ENCODE measurements at places on chromosomes 4 and X.

GRCh38 chr4:147109800-147110199 lies 164.1 kb upstream of the TTC29 start:
- DNase-seq = no peak

DNA sequence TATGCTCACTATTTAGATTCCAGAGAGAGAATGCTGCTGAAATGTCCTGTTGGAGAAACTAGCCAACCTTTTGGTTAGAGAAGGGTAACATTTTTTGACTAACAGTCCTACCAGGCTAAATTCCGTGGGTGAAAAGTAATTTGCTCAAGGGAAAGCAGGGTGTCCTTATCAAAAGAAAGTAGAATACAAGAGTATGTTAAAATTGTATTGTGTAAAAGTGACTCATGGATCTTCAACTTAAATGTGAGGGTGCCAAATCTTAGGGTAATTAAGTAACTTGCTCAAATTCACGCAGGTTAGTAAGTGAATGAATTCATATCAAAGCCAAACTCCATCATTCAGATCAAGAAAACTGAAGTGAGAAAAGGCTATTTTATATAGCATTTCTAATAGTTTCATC lies 81.7 kb downstream of the PCDH7 start:
- no peak for DNase-seq

GRCh38 chrX:41087201-41087600 lies 2.0 kb downstream of the USP9X start:
- no peak for DNase-seq

- DNase-seq = no peak
Observed at GRCh38 chr4:25984796-25985195, 70.8 kb downstream of the SMIM20 start.

- DNase-seq = no peak
Observed at GRCh38 chr4:83054928-83055327, 19.9 kb downstream of the COPS4 start.

DNA sequence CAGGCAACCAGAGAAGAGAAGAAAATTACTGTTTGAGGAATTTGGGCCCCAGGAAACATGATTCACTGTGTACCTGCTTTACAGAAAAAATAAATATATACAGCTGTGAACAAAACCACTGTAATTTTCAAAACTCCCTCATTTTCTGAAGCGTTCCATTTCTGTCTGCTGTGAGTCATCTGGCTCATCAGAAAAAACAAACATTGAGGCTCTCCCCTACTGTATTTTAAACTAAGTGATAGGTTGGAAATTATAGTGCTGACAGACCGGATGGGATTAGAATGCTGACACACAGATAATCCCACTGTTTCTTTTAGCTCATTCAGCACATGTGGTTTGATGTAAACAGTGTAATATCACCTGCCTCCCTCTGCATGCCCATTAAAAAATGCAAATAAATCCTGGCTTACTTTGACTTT lies 847.0 kb downstream of the TRIML1 start:
- no peak for DNase-seq

DNA sequence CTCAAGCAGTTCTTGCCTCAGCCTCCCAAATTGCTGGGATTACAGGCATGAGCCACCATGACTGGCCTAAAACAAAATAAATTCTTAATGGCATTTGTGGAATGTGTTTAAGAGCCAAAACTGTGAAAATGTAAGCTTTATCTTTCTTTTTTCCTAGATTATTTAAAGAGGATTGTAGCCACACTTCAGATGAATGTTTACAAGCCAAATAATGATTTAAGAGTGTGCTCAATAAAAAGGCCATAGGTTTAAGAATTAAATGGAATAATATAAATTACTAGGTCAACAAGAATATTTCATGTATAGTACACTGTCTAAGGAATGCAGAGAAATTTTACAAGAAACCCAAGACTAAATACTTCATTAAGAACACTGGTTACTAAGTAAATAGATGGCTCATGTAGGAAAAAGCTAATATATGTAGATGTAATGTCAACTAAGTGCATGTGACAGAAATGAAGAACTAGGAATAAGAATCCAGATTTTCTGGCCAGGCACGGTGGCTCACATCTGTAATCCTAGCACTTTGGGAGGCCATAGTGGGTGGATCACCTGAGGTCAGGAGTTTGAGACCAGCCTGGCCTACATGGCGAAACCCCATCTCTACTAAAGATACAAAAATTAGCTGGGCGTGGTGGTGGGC lies 21.3 kb upstream of the UGDH start:
- no peak for DNase-seq

DNA sequence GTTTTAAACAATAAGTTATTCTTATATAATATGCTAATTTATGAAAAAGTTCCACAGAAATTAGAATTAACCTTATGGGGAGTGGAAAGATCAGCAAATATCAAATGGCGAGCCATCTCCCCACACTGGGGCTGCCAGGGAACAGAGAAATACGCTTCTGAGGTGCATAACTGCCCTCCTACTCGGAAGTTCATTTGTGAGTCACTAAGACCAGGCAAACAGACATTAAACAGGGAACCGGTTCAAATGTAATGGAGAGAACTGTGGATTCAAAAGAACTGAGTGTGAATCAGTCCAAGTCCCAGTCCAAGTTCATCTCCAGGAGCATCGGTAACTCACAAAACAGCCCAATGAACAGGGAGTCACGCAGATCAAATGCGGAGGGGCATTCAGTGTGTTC lies 11.4 kb upstream of the S100G start:
- no peak for DNase-seq

DNA sequence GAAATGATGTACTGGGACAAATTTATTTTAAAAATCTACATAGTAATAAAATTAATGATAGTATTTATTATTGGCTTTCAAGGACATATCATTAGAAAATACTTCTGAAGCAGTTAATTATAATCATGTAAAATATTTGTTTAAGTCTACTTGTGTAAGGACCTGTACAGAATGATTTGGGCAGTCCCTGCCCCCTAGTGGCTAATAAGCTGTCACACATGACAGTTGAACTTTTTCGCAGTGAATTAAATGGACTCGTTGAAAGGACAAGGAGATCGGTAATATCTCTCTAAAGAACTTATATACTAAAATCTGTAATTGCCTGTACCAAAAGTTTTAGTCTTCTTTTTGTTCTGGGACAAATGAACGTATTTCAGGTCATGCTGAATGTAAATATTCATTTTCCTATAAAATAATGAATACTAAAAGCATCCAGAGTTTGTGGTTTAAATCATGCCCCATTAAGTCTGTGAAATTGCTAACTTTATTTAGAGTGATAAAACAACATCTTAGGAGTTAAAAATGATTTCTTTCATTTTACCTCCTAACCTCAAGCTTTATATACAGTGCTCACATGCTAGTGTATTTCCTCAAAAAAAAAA lies 13.6 kb downstream of the EXOC1 start:
- peak; percentile 38 for DNase-seq

DNA sequence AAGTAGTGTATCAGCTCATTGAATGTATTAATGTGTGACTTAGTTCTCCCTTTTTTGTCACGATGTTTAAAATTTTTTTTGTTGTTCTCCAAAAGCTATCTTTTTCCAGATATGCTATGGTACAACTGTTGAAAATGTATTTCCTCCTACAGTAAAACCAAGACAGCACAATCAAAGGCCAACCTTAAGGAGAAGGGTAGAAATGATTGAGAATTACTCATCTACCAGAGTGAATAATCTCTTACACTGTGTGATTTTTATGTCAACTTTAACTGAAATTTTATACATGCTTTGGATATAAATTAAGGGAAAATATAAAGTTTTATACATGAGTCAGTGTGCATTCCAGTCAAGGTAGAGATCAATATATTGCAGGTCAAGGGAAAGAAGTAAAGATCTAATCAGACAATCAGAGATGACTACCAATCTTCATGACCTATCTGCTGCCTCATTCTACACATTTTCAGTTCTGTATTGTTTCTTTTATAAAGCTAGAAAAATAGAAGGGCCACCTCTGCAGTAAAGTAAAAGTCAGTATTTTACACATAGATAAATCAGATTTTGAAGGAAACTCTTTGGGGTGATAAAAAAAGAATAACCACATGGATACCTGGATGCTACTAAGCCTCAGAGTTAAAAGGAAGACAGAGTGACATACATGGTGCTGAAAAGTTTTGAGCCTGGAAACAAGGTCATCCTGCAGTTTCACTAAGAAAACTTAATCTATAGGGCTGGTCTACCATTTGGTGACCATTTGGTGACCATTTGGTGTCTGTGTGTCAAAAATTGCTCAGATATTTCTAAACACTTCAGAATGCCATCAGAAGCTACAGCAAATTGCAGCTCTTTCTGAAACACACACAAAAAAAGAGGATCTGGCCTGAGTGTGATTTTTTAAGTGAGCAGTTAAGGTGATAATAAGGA lies 1.6 kb downstream of the FAM13A start:
- no peak for DNase-seq

DNA sequence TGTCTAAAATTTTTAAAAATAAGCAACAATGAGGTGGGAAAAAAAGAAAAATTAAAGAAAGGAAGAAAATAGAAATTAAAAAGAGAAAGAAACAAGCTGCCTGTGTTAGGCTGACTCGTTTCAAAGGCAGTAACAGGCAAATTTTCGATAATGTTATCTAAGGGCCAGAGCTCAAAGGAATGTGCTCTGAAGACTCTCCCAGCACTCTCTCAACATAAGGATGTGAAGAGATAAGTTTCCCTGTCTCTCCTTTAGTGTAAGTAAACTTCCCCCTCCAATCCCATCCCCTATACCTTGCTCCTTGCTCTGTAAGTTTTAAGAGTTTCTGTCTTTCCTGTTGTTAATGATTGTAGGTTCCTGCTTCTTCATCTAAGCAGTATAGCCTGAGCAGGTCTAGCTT lies 172.8 kb downstream of the TEX13C start:
- no peak for DNase-seq

- peak; percentile 69 for DNase-seq
Observed at GRCh38 chr4:39044956-39045826, 13.0 kb upstream of the TMEM156 start.

GRCh38 chr4:168562041-168562571 lies 65.3 kb downstream of the PALLD start:
- no peak for DNase-seq

- peak; percentile 32 for DNase-seq
Observed at GRCh38 chr4:86032476-86033022, 327.3 kb downstream of the MAPK10 start.

GRCh38 chrX:98956014-98956413 lies 1454.1 kb downstream of the PCDH19 start:
- DNase-seq = no peak

GRCh38 chr4:78119698-78120097 lies 62.6 kb downstream of the FRAS1 start:
- no peak for DNase-seq

DNA sequence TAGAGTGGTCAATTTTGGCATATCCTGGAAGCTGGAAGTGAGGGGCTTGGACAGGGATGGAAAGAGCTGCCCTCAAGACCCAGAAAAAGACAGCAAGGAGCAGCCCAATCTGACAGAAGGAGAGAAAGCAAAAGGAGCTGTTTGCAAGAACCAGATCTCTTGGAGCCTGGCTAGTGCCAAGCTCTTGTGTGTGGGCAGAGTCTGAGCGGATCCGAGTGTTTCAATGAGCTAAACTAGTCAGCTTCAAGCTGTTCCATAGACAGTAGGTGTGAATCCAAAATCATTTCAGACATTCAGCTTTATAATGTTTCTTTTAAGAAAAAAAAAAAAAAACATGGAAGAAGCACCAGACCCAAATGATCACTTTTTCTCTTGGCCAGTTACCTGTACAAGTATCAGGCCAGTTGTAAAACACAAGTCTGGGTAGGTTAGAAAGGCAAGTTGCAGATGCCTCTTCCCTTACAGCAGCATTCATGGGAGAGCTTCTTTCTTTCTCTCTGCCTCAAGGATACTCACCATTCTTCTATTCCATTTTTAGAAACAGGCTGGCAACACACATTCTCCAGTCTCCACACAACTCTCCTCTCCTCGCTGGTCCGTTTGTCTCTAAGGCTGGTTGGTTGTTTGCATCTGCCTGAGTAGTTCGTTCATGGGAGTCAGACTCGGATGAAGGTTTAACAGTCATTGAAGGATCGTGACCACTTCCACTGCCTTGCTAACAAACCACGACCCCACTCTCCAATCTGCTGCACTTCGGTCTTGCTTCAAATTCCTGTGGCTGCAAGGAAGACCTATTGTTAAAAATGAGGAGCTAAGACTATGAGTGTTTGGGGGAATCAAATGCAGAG lies 105.2 kb upstream of the GATB start:
- no peak for DNase-seq

GRCh38 chrX:119036107-119037029 lies 36.4 kb upstream of the CT47C1 start:
- DNase-seq = no peak

DNA sequence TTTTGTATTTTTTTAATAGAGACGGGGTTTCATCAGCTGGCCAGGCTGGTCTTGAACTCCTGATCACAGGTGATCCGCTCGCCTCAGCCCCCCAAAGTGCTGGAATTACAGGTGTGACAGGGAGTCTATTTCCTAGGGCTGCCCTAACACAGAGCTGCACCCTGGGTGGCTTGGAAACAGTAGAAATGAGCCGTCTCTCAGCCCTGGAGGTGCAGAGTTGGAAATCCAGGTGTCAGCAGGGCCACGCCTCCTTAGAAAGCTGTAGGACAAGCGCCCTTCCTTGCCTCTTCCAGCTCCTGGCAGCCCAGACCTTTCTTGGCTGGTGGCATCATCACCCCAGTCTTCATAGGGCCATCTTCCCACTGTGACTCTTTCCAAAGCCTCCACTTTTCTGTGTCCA lies 71.6 kb downstream of the DCTD start:
- no peak for DNase-seq

DNA sequence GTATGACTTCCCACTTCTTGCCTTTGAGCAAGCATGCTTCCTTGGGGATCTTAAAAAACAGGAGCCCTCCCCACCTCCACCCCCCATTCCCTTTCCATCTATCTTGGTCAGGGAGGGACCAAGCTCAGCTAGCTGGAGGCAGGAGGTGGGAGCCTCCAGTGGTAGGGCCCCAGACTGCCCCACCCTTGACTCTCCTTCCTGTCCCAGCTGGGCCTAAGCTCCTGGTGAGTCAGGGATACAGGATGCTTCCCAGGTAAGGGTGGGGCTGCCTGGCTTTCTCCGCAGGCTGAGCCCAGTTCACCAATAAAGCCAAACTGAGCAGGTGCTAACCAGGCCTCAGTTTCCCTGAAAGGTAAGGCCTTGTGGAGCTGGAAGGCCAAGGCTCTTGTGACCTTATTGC lies 15.2 kb downstream of the EFNB1 start:
- DNase-seq = no peak

GRCh38 chrX:72308566-72309296 lies 3.0 kb upstream of the CITED1 start:
- no peak for DNase-seq

DNA sequence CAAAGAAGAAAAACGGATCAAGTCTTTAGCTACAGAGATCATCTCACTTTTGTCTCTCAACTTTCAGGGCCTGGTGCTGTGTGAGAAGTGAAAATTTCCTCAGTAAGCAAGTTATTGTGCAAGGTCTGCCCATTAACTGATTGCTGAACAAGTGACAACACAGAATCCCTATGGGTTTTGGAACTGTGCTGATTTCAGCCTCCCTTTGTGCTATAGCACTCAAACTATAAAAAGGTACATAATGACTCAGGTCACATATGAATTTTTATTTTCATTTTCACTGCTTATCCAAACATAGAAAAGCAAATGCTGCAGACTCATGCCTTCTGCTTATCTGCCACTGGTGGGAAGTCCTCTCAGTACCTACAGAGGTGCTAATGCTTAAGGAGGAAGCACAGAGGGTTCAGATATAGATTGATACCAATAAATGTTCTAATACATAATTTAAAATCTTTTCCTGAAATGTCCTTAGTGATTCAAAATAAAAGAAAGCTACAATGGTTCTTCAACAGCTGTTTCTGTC lies 576.2 kb upstream of the CT83 start:
- DNase-seq = no peak

GRCh38 chrX:27254656-27255055 lies 208.5 kb downstream of the PPP4R3C start:
- no peak for DNase-seq

Data from GDM1 (cell line).